A172 (cell line): ENCODE measurements at places on chromosomes 12 and 14.
A peak's percentile ranks its signal among the peaks of the same experiment; 100 is the strongest.

GRCh38 chr12:74129702-74130101 is 407.9 kb upstream of the ATXN7L3B start:
- DNase-seq: peak; percentile 26

- DNase-seq: no peak
Observed at GRCh38 chr12:1666685-1667162, 24.1 kb upstream of the ADIPOR2 start.

- no peak for DNase-seq
Observed at GRCh38 chr14:101575581-101575980, 14.3 kb downstream of the DIO3 start.

DNA sequence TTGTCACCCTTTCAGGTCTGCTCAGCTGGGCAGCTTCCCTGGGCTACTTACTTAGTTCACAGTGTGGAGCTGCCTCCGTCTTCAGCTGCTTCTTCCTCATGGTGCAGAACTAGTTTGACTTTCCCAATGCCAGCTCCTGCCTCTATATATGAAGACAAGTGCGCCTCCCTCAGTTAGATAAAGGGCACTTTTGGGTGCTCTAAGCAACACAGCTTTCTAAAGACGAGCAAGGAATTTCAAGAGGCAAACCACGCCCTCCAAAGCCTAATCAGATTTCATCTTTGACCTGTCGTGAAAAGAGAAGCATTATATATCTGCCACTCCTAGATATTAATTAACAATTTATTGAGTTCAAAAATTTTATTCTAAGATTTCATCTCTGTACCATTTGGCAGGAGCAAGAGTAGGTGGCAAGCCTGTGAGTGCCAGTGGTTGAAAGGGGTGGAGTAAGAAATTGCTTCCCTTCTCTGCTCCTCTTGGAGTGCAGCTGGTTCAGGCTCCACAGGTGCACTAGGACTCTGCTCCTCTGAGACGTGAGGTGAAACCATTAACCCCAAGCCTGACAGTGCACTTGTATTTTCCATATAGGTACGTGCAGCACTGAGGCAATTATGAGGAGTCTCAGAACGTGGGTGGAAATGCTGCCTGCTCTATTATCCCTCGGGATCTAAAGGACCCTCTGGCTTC is 2.1 kb upstream of the SLC11A2 start:
- peak; percentile 43 for DNase-seq

DNA sequence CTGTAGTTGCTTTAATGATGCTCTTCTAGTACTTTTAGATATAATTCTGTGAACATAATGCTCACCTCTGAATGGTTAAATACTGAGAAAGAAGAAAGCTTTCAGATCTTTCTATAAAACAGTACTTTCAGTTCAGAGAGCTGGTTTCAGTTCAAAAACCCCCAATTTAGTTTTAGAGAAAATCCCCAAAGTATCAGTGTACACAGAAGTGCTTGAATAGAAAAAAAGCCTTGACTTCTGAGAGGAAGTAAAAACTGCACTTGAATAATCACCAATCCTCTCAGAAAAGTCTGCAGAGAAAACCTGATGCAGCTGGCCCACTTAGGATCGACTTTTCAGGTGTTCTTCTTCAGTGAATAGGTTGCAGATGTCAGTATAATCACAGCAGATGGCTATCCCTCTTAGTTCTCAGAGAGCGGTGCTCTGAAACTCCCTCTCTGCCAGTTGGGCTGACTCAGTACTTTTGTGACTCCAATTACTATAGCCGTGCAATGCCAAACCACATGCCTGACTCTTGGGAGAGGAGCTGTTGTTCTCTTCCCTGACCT is 616.3 kb downstream of the LRFN5 start:
- peak; percentile 36 for DNase-seq

DNA sequence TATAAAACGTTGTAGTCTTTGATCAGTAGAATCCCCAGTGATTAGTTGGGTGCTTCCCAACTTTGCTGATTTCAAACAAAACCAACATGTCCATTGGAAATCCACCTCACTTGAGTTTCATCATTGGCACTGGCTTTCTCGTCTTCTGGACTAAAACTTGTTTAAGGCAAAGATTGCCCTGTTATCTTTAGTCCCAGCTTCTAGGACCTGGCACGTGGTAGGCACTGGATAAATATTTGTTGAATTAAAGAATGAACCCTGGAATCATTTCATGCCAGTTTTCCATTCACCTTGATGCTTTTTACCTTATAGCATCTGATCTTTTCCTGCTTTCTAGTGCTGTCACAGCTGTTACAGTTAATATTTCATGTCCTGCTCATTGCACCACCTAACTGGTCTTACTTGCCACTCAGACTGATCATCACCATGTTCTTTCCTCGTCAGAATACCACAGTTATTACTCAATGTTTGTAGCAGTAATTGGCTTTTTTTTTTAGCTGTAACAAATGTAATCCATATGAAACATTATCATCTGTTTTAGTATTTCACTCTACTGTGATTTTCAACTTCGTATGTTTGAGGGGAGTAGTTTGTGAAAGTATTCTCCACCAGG is 7.3 kb upstream of the C12orf50 start:
- no peak for DNase-seq

GRCh38 chr12:130632642-130633041 is 83.5 kb downstream of the RIMBP2 start:
- DNase-seq: no peak

DNA sequence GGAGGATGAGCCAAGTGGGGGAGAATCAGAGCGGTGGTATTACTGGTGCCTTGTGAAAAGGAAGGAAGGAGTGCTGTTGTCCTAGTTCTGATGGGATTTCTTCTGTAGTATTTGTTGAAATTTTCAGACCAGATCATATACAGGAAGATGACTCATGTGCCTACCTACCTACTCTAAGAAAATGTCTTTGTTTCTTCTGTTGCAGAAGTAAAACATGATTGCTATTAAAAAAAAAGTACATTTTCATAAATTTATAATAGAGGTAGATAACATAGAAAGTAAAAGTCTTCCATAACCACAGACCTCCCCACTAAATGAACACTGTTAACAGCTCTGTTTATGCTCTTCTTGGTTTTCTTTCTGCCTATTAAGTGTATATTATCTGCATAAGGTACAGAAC is 26.9 kb downstream of the SAMD4A start:
- no peak for DNase-seq

DNA sequence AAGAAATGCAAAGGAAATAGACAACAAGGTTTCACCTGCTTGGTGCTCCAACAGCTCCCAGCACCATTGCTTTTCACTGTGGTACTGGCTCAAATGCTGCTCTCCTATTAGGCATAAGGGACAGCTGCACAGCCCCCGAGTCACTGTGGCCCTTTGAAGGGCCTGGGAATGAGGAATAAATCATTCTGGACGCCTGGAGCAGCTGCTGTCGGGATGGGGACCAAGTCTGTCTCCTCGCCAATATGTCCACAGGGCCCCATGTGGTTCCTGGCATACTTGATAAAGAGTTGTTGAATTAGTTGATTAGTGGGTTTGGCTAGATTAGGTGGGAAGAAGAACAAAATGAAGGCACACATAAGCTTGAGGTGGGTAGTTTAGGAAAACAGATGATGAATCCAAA is 13.1 kb upstream of the NGB start:
- no peak for DNase-seq

DNA sequence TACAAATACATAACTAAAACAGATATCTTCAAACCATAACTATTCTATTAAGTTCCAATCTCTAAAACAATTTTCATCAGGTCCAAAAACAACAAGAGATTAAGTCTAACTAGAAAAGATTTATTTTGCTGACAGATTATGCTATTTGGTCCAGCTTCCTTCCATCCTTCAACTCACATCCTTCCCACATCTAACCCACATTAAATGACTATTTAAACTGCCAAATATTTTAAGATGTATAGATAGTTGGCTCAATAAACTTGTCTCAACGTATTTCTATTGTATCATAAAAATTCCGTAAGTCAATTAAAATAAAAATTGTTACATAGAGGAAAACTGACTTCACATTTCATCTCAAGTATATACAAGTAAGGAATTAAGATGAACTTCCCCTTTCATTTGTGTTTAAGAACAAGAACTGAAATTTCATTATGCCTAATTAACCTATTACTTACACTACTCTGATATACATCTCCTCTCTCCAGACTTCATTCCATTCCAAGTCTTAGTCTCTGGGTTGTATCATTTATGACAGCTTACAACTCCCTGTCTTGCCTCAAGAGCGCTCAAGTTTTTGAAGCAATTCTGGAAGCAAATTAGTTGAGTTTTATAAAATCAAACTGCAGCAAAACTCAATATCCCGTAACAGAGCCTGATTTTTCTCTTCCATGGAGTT is 25.4 kb downstream of the PAWR start:
- no peak for DNase-seq

DNA sequence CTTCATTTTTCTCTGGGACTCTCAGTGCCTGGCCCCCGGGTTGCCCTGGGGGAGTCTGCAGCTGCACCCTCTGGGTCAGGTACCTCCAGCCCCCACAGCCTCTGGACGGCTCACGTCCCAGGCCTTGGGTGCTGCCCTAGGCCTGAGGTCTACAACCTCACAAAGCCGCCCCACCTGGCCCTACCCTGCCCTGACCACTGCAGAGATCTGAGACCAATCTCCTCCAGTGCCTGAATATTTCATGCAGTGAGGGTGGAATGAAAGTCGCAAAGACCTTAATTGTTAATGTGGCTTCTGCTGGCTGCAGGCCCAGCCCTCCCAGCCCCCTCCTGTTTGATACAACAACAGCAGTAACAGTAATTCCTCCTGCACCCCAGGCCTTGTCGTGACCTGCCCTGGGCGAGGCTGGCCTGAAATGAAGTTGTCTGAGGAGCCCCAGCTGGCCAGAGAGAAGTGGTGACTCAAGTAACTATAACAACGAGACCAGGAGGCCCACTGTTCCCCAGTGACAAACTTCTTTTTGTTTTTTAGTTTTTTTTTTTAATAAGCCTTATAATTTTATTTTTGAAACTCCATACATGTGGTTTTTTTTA is 8.8 kb upstream of the CCDC85C start:
- DNase-seq: no peak

- DNase-seq: peak; percentile 63
Observed at GRCh38 chr12:1518591-1519516, 75.5 kb downstream of the FBXL14 start.

DNA sequence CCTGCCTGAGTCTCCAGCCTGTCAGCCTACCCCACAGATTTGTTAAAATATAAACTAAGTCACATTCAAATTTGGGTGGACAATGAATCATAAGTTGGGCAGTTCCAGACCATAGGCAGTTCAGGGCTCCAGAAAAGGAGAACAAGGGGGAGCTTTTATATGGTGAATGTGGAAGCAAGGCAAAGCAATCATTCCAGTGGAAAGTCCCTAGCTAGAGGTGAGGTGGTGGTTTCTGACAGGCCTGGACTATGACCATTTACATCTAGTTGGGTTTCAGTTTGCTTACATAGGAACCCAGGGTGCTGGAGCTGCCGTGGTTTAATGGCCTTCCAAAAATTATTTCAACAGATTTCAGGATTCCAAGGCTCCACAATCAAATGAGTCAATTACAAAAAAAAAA is 207.3 kb downstream of the AEBP2 start:
- no peak for DNase-seq

- no peak for DNase-seq
Observed at GRCh38 chr14:102389246-102389645, 26.5 kb downstream of the TECPR2 start.

DNA sequence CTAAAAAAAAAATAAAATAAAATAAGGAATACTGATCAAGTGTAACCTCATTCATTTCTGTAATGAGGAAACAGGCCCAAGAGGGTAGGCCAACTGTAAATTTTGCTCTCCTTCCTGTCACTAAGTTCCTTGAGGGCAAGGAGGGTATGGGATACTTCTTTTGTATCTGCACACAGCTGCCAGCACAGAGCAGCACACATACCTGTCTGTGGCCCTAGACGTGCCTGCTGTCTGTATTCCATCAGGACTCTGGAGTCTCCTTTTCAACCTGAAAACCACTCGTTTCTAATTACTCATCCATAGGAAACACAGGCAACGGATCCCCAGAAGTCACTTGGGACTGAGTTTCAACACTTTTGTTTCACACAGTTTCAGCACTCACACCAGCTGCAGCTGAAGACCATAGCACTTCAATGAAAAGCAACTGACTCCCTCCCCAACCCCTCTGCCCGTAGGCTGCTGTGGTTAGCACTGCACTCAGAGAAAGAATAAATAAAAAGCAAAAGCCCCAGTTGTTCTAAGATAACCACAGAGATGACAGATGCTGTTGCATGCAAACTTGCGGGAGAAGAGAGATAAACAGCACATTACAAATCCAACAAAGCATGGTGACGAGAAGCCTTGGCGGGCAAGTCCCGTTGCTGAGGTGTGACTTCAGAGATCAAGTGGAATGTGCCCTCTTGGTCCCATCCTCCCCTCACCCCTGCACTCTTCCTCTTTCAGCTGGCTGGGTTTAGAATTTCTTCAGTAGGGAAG is 24.9 kb downstream of the CRACR2A start:
- DNase-seq: no peak

- no peak for DNase-seq
Observed at GRCh38 chr12:66603461-66603860, 75.4 kb downstream of the GRIP1 start.

- DNase-seq: no peak
Observed at GRCh38 chr12:93376436-93377251, 1.1 kb upstream of the NUDT4 start.

- DNase-seq: no peak
Observed at GRCh38 chr12:95083471-95083870, 10.1 kb upstream of the NR2C1 start.

- DNase-seq: no peak
Observed at GRCh38 chr14:90274019-90274418, 17.7 kb downstream of the PSMC1 start.

DNA sequence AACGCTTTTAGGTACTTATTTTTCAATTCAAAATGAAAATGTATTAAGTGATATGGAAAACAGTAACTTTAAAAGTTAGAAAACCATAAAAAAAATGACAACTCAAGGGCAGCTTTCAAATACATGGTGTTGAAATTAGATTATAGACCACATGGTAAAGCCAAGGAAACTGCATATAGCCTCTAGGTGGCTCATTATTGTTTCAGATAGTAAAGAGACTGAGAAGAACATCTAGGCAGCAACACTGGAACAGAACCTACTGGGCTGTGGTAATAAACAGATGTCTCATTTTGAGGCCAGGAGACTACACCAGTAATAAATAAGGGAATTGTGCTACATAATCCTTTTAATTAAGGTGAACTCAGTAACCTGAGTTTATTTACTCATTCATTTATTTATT is 13.0 kb downstream of the FBXO33 start:
- no peak for DNase-seq

DNA sequence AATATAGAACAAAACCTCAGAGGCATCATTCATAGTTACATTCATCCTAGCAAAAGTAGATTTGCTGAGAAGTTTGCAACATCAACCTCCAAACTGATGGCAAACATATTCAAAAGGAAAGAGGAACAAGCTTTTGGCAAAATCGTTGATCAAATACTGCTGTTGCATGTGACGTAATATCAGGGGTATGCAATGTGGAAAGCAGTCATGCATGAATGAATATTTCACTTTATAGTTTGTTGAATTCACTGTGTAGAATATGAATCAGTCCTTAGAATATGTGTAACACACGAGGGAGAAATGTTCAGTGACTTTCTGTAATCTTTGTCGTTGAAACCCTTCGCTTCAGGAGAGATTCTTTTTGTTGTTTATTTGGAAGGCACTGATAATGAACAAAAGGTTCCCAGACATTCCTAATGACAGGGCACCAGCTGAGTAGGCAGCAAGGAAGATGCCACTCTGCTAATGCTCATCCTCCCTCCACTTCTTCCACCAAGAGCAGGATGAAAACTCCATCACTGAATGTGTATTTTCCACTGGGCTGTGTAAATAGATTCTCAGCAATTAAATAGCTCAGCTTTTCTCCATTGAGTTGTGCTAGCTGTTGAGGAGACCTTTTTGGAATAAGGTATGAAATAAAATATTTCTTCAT is 126.1 kb downstream of the PELI2 start:
- DNase-seq: no peak
